ENCODE measurements at places on chromosomes 6 and 20.
A peak's percentile ranks its signal among the peaks of the same experiment; 100 is the strongest.

DNA sequence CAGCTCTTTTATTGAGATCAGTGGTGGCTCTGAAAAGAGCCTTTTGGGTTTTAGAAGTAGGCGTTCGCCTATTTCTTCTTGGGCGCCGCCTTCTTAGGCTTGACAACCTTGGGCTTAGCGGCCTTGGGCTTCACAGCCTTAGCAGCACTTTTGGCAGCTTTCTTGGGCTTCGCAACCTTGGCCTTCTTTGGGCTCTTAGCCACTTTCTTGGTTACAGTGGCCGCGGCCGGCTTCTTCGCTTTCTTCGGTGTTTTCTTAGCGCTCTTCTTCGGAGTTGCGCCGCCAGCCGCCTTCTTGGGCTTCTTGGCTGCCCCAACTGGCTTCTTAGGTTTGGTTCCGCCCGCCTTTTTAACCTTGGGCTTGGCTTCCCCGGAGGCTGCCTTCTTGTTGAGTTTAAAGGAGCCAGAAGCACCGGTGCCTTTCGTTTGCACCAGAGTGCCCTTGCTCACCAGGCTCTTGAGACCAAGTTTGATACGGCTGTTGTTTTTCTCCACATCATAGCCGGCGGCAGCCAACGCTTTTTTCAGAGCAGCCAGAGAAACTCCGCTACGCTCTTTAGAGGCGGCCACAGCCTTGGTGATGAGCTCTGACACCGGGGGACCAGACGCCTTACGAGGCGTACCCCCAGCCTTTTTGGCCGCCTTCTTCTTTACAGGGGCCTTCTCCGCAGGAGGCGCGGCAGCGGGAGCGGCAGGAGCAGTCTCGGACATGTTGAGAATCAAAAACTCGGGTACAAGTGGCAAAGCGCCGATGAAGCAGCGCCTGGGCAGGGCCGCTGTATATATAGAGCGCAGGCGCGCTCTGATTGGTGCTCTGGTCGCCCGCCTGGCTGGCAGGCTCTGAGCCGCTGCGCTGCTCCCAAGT, 31.3 kb upstream of the HFE start:
- peak; percentile 85 for DNase-seq

- DNase-seq = no peak
These were observed 47.7 kb downstream of the COL12A1 start for GRCh38 chr6:75158176-75158575.

- DNase-seq = no peak
These were observed 118.6 kb upstream of the BCLAF1 start for GRCh38 chr6:136408204-136408603.

GRCh38 chr6:82364087-82365015, 734 bp downstream of the TPBG start:
- DNase-seq = peak; percentile 81

DNA sequence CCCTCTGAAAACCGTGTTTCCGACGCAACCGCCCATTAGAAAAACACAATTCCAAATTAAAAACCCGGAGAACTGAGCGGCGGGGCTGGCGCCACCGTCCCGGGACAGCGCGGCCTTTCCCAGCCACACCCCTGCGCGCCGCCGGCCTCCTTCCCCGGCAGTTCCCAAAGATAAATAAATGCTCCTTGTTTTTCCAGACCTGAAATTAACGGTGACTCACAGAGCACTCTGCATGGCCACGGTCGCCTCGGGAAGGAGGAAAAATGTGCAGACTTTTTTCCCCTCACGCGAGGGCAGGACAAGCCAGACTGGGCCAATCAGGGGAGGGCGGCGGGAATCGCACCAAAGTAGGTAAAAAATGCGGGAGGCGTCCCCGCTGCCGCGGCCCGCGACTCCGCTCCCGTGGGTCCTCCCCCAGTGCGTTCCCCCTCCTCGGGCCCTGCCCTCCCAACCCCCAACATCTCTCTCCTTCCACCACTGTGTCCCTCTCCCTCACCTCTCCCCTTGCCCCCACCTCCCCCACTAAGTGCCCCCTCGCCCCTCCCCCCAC, 828 bp upstream of the DSTN start:
- DNase-seq = peak; percentile 72

DNA sequence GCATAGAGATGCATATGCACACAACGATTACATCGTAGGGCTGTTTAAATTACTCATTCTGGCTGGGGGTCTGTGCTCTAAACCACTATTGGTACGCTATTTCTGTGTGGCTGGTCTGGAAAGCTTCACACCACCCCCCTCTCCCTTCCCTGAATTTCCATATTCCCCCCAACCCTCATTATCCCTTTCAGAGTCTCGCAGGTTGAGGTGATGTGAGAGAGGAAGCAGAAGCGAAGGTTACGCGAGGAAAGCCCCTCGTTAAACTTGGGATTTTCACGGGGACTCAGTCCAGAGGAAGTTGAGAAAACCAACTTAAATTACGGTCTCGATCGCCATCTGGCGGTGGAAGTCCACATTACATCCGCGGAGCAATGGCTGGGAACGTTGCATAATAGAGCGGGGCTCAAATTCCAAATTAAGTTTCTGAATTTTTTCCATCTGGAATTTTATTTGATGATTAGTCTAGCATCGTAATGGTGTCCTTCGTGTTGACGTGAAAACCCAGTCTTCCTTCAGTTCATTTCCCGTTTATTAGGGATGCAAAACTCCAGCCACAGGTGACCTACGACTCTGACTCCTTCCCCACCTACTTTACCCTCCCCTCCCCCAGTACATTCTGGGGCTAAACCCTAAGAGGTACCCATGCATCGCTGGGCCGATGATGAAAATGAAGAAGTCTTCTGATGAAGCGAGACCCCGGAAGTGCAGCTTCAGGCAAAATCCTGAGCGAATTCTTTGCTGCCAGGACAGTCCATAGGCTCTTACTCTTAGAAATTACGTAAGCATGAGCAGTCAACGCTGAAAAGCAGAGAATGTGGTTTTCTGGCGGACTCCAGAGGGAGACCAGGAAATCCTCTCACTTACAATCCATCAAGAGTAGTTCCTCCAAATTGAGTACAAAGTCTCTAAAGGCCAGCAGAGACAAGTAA, 19.7 kb downstream of the HLA-DOB start:
- DNase-seq = peak; percentile 48

DNA sequence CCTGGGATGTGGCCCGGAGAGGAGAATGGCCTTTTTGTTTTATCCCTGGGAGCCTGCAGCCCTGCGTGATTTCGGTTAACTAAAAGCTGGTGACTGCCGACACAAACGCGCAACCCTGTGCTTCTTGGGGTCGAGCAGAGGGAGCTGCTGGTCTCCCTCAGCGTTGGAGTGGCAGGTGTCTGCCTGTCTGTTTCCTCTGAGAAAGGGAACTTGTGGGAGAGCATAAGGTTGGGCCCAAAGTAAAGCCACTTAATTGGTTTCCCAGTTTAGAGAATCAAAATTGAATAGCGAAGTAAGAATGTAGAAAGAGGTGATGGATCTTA, 500 bp downstream of the LTV1 start:
- no peak for DNase-seq

DNA sequence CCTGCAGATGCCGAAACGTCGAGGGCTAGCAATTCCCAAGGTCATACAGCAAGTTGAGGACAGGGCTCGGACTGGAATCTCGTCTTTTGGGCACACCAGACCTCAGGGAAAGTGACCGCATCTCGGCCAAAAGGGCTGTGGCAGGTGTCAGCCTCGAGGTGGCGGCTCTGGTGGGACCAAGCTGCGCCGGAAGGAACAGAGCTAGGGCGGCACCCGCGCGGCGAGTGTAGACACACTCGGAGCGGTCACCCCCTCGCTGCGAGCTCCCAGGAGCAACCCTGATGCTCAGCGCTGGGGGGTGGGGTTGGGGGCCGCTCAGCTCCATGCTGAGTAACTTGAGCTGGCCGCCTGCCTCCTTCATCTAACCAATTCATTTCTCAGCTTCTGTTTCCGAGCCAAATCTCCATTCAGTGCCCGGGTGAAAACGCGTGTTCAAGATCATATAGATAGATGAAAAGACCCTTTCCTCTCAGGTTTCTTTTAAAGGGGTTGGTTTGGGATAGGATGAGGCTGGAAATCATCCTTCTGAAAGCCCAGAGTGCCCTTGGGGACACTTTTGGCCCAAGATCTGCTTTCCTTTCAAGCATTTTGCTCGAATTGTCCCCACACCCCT, 2.2 kb upstream of the TUBB2B start:
- DNase-seq = peak; percentile 41

DNA sequence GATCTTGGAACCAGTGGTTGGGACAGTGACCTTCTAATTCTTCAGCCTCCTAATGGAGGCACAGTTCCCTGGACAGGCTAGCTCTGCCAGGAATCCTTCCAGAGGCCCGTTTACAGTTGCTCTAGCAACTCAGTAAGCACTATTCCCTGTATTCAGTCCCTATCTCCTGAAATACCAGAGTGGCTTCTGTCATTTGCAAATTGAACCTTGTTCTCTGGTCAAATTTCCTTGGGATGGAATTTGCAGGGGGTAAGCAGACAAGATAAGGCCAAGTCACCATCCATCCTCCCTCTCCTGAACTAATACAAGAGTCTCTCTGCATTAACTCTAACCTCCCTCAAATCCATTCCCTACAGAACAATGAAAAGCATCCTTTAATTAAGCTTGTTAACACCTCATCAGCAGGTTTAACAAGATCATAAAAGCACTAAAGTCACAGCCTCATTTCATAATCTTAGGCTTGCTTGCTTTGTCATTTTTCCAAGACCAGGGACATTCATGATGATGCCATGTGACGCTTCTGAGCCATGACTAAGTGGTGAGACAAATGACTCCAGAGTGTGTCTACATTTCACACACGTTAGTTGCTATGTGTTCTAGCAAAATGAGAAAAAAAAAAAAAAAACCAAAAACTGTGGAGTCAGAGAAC, 37.1 kb downstream of the SLC22A23 start:
- no peak for DNase-seq

DNA sequence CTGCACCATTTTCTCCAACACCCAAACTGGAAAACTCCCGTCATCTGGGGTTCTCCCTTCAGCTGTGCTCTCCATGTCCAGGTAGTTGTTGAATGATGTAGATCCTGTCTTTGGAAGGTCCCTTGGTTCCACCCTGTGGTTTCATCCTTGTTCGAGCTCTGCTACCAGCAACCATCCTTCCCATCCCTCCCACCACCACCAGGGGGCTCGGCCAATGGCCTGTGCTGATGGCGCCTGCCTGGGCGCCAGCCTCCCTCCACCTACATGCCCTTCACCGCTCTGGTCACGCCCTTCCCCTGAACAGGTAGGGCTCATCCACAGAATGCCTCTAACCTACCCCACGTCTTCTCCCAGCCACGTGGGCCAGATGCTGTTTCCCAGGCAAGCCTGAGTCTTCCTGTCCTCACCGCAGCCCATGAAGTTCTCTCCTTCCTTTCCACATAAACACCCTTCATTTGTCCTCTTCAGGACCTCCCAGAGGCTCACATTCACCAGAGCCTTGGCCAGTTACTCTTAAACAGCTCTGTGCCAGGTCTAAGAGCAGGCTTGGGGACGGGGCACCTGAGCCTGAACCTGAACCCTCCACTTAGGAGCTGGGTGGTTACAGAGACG, 75.1 kb upstream of the DUSP22 start:
- DNase-seq = peak; percentile 78

- no peak for DNase-seq
These were observed 249.3 kb downstream of the SMOC2 start for GRCh38 chr6:168690271-168690670.

GRCh38 chr6:128641703-128642102, 121.3 kb upstream of the PTPRK start:
- DNase-seq = no peak

- DNase-seq = no peak
These were observed 72.7 kb upstream of the CCN6 start for GRCh38 chr6:111980971-111981840.

GRCh38 chr20:19344341-19344740, 131.9 kb downstream of the SLC24A3 start:
- no peak for DNase-seq

DNA sequence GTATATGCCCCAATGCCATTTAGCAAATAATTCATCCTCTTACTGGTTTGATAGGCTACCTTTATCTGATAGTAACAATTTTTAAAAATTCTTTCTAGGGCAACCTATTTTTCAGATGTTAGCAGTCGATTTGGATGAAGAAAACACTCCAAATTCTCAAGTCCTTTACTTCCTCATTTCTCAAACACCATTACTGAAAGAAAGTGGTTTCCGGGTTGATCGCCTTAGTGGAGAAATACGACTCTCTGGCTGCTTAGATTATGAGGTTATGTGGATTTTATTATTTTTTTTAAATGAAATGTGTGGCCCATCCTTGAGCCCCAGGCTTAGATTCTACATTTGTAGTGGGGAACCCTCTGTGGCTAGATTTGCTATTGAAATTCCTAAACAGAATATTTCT, 26.3 kb downstream of the CDH26 start:
- DNase-seq = no peak

- DNase-seq = no peak
These were observed 384.1 kb upstream of the SLC35B3 start for GRCh38 chr6:8819446-8819845.

- DNase-seq = no peak
These were observed 101.3 kb upstream of the ESR1 start for GRCh38 chr6:151705993-151706733.

DNA sequence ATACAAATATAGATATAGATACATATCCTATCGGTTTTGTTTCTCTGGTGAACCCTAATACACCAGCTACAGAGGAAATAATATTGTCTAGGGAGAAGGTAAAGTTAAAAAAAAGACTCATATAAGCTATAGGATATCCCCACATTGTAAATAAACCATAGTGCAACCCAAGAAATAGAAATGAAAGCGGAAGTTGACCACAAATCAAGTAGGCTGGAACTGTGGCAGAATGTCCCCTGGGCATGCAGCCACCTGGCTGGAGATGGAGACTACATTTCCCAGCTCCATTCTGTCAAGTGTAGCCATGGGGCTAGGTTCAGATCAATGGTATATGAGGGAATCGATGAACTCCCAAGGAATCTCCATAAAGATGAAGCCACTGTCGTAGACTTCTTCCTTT, 70.1 kb upstream of the RPS6KA2 start:
- DNase-seq = no peak

DNA sequence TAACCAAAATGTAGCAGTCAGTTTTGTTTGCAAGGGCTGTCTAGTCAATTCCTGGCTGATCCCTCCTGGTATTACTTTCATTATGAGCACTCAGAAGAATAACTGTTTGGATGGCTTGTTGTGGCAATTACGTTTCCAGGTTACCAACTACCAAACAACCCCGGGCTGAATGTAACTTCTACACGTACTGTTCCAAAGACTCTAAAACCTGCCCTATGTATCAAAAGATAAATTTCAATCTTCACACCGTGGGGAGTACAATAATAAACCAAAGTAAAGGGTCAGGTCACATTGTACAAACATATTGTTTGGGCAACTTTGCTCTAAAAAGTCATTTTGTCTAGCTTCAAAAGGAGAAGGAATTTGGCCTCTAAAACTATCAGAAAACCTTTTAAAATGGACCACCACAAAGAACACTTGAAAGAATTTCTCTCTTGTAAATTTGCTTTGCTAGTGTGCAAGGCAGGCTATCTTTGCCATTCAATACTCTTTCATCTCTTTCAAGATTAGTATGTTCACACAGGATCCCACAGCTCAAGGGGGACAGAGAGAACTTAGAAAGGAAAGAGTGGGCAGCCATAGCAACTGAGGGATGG, 27.6 kb downstream of the DCDC2 start:
- no peak for DNase-seq

DNA sequence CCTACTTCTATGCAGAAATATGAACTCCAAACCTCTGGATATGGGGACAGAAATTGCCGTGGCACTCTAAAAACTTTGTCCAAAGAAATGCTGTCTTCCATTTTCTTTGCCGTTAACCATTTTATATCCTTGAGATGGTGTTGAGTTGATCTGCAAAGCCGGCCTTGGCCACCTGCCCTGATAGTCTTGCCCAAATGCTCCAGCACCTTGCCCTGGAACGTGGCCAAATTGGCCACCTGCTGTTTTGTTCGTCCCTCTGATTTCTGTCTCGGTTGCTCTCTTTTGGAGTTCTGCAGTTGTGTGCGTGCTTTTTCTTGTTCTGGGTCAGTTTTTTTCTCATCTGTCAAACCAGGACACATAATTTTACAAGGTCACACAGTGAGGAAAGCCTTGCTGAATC, 239.7 kb upstream of the GMDS start:
- no peak for DNase-seq

Measured in HAP-1 (cell line).